ENCODE measurements at places on chromosomes 12 and 14.
A peak's percentile ranks its signal among the peaks of the same experiment; 100 is the strongest.

DNA sequence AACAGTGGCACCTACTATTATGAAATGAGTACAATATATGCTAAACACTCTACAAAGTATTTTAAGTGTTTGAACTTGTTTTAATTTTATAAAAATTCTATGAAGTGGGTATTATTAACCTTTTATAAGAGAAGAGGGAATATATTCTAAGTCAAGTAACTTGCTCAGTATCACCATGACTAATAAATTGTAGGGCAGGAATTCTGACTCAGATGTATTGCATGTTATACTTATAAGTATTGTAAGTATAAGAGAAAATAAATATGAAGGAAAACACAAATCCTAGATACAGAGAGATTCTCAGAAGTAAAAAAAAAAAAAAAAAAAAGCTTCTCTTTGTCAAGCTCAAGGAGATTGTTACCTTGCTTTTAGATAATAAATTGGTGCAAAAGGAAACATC is 893.2 kb downstream of the SLC16A7 start:
- no peak for DNase-seq

GRCh38 chr14:56161658-56162057 is 43.4 kb downstream of the PELI2 start:
- DNase-seq = no peak

GRCh38 chr14:23442721-23443356 is 7.4 kb upstream of the MYH7 start:
- DNase-seq = no peak

GRCh38 chr12:2384533-2385351 is 332.0 kb downstream of the CACNA1C start:
- peak; percentile 76 for DNase-seq

GRCh38 chr12:53948650-53949593 is 5.8 kb upstream of the HOXC12 start:
- no peak for DNase-seq

GRCh38 chr14:26204366-26204727 is 393.5 kb downstream of the NOVA1 start:
- DNase-seq = no peak

DNA sequence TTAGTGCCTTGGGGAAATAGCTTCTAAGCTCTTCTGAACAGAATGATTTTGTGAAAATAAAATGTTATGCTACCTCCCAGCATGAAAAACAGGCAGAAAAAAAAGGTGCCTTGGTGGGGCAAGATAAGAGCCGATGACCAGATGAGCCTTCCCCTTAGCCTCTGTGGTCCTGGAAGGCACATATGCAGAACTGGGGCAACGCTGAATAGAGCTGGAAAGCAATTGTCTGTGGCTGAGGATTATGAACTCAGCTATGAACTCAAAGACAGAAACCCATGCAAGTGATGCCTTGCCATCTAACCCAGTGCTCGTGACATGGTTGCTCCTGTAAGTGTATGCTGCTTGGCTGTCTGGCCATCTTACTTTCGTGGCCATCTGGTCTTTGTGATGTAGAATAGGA is 128.5 kb upstream of the FRMD6 start:
- DNase-seq = no peak

GRCh38 chr12:53810950-53811349 is 59.2 kb upstream of the CISTR start:
- DNase-seq = no peak

GRCh38 chr14:94203473-94204210 is 29.5 kb downstream of the PPP4R4 start:
- no peak for DNase-seq

DNA sequence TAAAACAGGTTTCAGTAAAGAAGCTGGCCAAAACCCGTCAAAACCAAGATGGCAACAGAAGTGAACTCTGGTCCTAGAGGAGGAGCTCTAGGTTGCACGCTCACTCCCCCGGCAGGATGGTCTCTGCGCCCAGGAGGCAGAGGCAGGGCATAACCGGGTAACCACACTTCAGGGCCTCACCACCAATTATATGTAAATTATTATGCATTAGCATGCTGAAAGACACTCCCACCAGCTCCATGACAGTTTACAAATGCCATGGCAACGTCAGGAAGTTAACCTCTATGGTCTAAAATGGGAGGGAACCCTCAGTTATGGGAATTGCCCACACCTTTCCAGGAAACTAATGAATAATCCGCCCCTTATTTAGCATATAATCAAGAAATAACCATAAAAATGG is 20.1 kb upstream of the SLC6A12 start:
- no peak for DNase-seq

GRCh38 chr14:49579841-49580240 is 6.3 kb downstream of the RPS29 start:
- no peak for DNase-seq

GRCh38 chr12:5134861-5135525 is 91.3 kb downstream of the KCNA5 start:
- no peak for DNase-seq

- DNase-seq = no peak
Observed at GRCh38 chr14:28766469-28766955, at the start of gene FOXG1. FOXG1 (plus strand) TSS chr14:28766787; CDS start chr14:28767280, 493 bp downstream.

DNA sequence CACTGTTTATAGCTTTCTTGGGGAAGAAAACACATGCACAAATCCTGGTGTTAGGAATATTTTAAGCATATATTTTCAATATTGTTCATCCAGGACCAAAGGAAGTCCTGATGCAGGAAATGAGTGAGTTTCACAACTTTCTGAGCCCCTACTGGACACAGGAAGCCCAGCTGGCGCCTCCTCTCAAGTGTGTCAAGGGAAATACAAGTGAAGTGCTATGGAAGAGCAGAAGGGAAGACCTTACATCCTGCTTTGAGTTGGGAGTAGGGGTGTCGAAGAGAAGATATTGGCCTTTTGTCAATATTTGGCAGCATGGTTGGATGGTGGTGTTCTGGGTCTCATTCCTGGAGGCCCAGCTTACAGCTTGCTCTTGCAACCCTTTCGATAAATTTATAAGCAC is 66.1 kb upstream of the ZDHHC17 start:
- no peak for DNase-seq

DNA sequence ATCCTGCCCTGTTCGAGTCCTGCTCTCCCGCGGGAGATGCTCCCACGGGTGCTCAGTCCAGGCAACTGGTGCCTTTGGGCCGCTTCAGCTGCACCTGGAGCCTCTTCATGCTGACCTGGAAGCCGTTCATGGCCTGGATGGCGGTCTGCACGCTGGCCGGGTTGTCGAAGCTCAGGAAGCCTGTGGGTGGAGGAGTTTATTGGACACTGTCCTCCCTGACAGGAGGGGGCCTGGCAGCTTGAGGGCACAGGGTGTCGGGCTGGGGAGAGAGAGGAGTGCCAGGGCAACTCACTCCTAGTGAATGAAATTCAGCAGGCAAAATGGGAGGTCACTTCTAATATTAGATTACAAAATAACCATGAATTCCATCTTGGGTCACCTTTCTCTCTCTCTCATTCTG is 9.3 kb upstream of the NFYB start:
- DNase-seq = no peak

- no peak for DNase-seq
Observed at GRCh38 chr12:110600254-110600653, 13.7 kb upstream of the TCTN1 start.

DNA sequence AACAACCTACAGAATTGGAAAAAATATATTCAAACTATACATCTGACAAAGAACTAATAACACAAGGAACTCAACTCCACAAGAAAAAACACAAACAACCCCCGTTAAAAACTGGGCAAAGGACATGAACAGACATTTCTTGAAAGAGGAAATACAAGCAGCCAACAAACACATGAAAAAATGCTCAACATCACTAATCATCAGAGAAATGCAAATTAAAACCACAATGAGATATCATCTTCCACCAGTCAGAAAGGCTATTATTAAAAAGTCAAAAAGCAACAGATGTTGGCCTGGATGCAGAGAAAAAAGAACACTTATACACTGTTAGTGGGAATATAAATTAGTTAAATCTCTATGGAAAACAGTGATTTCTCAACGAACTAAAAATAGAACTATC is 82.6 kb upstream of the CCDC91 start:
- no peak for DNase-seq

DNA sequence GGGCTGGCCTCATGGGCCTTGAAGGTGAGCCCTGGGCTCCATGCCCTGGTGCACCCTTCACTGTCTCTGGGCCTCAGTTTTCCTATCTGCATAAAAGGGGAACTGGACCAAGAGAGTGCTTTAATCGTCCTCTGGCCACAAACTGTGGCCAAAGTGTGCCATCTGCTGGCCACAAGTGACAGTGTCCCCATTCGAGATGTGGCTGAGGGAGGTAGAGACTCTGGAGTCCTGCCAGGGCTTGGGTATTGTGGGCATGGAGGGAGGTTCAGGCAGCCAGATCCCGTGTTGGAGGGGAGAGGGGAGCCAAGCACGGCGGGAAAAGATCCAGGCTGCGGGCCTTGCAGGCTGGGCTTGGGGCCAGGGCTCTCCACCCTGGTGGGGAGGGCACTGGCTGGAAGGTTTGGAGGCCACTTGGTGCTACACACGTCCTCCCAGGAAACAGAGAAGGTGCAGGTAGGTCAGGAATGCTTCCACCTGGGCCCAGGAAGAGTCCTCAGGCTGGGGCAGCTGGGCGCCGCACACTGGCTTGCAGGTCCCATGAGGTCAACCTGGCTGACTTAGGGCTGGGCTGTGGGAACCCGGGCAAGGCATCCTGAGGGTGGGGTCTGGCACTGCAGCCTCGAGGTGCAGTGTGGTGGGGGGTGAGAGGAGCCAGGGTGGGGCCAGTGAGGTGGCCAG is 7.3 kb upstream of the KIF26A start:
- DNase-seq = no peak

DNA sequence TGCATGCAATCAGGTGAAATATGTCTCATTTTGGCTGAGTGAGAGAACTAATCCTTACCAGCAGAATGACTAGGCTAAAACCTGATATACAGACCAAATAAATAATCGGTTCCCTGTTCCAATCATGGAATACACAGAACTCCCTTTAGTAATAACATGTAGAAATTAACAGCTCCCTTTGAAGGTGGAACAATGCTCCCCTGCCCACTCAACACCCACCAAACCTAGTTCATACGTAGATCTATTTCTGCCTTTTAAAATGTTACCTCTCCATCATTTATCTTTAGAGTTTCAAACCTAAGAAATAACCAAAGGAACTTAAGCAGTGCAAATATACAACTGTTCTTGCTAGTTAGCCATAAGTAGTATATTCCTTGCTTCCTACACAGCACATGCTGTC is 153.7 kb upstream of the ABCD2 start:
- DNase-seq = no peak

DNA sequence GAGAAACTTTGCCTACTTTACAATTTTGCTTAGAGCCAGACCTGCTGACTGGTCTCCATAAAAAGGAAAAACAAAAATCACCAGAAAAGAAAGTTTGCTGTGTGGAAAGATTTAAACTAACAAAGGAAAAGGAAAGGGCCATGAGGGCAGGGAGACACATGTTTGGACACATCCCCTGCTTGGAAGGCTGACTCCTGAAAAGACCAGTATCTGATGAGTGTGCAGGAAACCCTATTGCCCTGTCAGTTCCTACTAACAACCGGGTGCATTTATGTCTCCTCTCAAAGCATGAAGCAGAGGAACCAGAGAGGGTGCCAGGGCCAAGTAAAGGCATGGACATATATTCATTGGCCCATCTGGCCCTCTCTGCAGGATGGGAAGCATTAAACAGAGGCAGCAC is 7.0 kb upstream of the STAB2 start:
- no peak for DNase-seq

- DNase-seq = no peak
Observed at GRCh38 chr12:94535510-94535921, 75.8 kb upstream of the CEP83 start.

DNA sequence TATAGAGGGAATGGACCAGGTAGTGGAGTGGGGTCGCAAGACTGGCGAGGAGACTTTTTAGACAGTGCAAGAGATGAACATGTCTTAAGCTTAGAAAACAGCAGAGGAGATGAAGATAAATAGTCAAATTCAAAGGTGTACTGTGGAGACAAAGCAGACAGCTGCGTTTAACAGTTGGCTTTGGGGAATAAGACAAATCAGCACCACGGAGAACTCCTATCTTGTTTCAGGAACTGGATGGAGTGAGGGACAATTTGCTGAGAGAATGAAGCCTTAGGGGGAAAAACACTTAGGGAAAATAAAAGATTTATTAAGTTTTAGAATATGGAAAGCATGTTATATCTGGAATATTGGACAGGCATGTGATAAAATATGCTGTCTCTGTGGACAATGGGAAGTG is 458.8 kb downstream of the GLT1D1 start:
- DNase-seq = no peak

DNA sequence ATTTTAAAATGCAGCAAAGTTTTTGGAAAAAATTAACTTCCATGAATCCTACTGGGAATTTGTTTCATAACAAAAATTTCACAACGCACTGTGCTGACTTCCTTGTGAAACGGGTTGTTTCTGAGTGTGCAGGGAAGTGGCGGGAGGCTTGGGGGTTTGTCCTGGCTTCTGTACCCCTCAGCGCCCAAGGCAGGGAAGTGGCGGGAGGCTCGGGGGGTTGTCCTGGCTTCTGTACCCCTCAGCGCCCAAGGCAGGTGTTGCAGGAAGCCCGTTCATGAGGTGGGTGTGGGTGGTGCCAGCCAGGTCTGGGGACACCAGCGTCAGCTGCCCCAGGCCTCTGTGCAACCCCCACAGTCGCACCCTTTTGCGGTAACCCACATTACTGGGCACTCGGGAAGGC is 25.1 kb downstream of the ADGRD1 start:
- no peak for DNase-seq

- no peak for DNase-seq
Observed at GRCh38 chr14:55819610-55820304, 239.8 kb downstream of the KTN1 start.

DNA sequence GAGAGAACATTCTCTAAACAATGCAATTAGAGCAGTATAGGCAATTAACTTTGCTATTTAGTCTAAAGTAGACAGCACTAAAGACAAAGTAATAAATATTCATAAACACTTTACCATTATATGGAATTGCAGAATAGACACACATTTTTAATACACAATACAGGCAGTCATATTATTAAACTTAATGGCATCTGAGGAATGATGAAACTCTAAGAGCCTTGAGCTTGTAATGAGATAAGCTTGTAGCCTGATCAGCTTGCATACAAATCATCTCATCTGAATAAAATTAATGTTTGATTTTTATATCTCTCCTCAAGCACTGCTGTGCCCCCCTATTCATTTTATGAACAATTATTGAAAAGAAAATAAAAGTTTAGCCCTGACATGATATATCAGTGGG is 107.6 kb downstream of the MGAT4C start:
- DNase-seq = no peak

DNA sequence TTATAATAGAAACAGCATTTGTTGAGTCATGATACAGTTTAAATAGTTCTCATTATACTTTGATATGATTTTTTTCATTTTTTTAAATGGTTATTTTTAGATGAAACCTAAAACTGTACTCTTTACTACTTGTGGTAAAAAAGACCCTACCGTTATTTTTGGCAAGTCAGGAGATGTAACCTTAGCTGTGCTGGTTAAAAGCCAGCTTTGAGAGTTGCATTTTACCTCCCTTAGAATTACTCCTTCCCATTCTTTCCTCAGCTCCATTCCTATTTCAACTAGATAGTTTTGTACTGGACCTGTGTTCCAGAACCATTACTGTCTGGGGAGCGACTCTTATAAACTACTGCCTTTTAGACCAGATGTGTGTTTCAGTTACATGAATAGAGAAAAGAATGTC is 92.0 kb downstream of the RAD51B start:
- DNase-seq = no peak

All from BJ (cell line).